Muscle of back (tissue), 13 donors: ENCODE measurements at places on chromosomes 2 and 18. TPM values are rescaled to one million over a fixed set of nuclear protein-coding genes. Genes with fewer than 3 reads are reported as not detected.

The OR6B3 gene
- not detected for polyA plus RNA-seq

DNA sequence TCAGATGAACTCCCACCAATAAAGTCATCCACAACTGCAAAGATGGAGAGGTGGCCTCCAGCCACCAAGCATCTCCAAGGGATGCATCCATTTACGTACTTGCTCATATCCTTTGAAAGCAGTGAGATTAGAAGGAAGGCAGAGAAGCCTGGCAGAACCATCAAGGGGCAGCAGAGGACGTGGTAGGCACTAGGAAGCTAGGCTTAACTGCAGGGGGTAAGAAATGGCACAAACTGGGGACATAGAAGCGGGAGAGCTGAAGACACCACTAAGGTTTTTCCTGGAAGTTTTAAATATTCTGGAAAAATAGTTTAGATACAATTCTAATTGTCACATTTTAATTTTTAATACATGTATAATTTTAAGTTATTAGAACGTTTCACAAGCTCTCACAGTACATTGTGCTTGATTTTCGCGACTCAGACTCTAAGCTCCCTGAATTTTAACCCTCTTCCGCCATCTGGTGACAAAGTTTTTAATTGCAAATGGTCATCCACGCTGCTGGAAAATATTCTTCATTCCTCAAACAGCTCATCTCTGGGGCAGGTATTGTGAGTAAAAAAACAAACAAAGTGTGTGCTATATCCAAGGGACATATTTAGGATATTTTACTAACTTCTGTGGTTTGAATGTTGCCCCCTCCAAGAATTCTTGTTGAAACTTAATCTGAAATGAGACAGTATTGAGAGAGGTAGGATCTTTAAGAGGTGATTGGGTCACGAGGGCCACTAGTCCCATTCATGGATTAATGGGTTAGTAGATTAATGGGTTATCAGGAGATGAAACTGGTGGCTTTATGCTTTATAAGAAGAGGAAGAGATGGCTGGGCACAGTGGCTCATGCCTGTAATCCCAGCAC lies 1.6 kb upstream of the PSTPIP2 start:
- DNase-seq = peak; percentile 67

DNA sequence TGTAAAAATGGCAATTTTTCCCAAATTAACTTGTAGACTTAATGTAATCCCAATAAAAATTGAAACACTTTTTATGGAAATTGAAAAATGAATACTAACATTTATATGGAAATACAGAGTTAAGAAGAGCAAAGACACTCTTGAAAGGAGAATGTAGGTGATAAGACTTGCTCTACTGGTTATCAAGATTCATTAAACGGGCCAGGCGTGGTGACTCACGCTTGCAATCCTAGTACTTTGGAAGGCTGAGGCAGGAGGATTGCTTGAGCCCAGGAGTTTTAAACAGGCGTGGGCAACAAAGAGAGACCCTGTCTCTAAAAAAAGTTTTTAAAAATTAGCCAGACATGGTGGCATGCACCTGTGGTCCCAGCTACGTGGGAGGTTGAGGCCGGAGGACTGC lies 29.5 kb upstream of the ZNF396 start:
- no peak for DNase-seq

- DNase-seq = no peak
Observed at GRCh38 chr2:212387146-212387545, 151.5 kb downstream of the ERBB4 start.

The ILKAP gene
- polyA plus RNA-seq = 27.6 TPM

- DNase-seq = no peak
Observed at GRCh38 chr2:163491850-163492249, 244.0 kb downstream of the FIGN start.

The IL1B gene
- polyA plus RNA-seq = 0.92 TPM

DNA sequence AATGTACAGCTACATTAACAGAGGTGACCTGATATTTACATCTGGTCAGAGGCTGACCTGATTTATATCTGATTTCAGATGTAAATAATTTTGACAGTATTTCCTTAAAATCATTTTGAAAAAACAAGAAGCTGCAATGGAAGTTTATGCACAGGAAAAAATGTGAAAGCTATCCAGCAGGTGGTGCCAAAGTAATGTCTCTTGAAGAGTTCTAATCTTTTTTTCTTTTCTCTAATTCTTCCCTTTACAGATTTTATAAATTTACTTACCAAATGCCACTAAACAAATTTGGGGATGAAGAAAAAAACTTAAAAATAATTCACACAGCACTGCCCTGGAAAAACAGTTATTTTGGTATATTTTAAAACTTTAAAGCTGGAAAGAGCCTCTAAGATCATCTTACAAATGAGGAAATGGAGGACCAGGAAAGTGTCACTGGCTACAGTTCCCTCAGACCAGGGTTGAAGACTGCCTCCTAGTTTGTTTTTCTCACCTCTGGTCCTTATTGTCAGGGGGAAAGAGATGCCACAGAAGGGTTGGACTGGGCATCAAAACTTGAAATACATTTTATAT lies 16.4 kb upstream of the FBLN7 start:
- DNase-seq = peak; percentile 54

- DNase-seq = peak; percentile 7
Observed at GRCh38 chr2:100417711-100418124, 250 bp upstream of the CHST10 start.

GRCh38 chr2:30777661-30778505 lies 29.4 kb downstream of the CAPN13 start:
- no peak for DNase-seq

DNA sequence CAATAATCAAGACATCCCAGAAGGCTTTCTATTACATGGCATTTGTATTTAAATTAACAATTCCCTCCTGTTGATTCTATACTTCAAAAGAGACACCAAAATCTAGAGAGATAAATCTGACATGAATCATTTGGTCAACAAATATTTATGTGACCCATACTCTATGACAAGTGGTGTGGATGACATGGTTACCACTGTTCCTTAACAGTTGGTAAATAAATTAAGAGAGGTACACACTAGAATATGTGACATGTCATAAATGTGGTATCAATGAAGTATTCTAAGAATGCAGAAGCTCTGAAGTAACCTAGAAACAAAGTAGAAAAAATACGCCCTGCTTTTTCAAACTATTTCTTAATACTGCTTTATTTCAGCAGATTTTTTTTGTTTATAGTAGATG lies 255.4 kb downstream of the EXOC6B start:
- no peak for DNase-seq

The IL37 gene
- polyA plus RNA-seq = not detected
